Astrocyte of the cerebellum (primary cell): ENCODE measurements at places on chromosomes 5 and 9.

DNA sequence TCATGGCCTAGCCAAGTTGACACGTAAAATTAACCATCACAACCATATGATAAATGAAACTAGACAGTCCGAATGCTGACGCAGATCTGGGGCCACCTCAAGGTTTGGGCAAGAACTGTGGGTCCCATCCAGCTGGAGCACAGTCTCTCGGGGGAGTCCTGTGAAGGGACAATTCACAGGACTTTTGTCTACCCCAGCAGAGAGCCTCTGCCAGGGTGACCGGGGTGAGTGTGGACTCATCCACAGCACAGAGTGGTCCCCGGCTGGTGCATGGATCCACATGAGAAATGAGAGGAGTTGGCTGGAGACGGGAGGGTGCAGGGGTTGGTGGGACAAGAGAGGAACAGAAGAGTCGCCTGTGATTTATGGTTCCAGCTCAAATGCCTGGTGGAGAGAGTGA is 17.7 kb upstream of the MED10 start:
- DNase-seq, result no peak

DNA sequence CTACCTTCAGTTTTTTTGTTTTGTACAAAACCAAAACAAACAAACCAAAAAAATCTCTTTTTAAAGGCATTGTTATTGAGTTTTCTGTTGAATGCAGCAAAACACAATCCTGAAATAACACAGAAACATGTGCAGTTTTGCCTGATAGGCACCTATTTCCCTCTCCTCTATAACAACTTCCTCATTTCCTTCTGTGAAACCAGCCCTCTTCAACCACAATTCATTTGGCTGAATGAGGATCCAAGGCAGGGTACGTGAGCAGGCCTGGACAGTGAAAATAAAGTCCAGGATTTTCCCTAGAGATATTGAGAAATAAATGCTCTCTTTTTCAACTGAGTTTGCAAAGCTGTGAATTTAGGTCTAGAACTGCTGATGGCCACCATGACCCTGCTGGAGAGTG is 134.8 kb upstream of the LARP1 start:
- no peak for DNase-seq

- DNase-seq, result no peak
Observed at GRCh38 chr5:71882826-71883741, 164.0 kb downstream of the CARTPT start.

- peak; percentile 39 for DNase-seq
Observed at GRCh38 chr5:98570010-98570409, 203.5 kb upstream of the RGMB start.

GRCh38 chr9:7338586-7339281 is 460.8 kb downstream of the DMAC1 start:
- DNase-seq, result no peak

DNA sequence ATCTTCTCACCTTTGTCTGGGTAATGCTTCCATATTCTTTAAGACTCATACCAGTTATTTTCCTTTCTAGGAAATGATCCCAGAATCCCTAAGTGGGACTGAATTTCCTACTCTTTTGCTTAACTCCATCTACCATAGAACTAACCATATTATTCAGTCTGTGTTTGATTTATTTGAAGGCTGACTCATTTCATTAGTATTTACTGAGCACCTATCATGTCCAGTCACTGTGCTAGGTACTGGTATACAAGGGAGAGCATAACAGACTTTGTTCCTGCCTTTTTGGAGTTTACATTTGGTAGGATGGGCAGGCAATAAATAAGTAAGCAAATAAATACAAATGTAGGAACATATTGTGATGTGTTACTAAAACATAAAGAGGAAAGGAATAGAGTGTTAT is 4.3 kb downstream of the NPR2 start:
- DNase-seq, result no peak

DNA sequence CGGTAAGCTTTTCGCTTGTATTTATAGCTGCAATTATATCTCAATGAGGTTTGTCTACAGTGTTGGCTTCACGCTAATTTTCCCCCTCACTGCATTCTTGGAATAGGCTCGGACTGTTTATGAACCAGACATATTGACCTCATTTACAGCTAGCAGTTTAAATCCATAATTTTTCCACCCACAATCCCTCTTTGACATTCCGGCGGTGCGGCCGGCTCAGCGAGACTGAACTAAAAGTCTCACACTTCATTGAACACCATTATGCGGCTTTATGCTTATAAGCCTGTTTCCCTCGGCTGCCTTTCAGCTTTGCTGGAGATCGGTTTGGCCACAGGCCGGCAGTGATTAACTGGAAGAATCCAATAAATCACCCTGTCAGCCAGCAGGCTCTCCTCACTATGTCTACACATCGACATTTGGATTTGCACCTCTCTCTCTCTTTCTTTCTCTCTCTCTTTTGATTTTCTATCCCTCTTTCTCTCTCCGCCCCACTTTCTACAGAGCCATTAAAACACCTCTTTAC is 315.0 kb upstream of the TLE4 start:
- peak; percentile 100 for DNase-seq
